BJ (cell line): ENCODE measurements at places on chromosomes 1 and 21. TPM values are rescaled to one million over a fixed set of nuclear protein-coding genes. Genes with fewer than 3 reads are reported as not detected.

The TCHHL1 gene
- not detected in 2 replicates for polyA plus RNA-seq

The ADAMTS1 gene
- polyA plus RNA-seq = 651 and 1,081 TPM in 2 replicates

DNA sequence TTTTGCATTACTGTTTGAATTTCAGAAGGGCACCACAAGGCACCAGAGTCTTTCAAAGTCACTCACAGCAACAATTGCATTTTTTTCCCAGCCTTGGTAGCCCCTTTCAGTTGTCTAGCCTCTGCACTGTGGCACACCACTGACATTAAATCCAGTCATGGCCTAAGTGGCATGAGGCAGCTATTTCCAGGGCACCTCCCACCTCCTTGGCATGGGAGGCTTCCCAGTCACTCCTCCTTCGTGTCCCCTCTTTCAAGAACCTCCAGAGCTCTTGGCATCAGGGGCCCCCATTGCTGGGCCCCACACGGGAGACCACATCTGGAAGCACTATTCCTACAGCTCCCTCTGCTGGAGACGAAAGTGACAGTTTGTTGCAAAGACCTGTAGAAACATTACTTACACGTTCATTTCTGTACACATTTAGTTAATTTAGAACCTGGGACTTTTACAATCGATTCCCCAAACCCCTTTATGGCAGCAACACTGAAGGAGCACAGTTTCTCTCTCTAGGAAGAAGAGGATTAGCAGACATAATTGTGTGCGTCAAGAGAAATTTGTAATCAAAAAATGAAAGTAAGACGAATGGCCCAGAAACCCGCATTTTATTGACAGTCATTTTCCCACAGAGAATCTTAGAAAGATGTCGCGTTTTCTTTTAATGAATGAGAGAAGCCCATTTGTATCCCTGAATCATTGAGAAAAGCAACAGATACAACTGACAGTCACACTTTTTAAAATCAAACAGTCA lies 5.7 kb upstream of the CHD5 start:
- DNase-seq = no peak

GRCh38 chr21:24590261-24590660 lies 1017.0 kb downstream of the MRPL39 start:
- no peak for DNase-seq

GRCh38 chr1:182192215-182192614 lies 130.7 kb upstream of the ZNF648 start:
- DNase-seq = no peak

The ADGRL4 gene
- polyA plus RNA-seq = 0.81 and 2.2 TPM in 2 replicates

The SMYD3 gene
- polyA plus RNA-seq = 26.1 and 36.9 TPM in 2 replicates

- DNase-seq = peak; percentile 55
These were observed 7.5 kb downstream of the MYOC start for GRCh38 chr1:171644805-171645483.

DNA sequence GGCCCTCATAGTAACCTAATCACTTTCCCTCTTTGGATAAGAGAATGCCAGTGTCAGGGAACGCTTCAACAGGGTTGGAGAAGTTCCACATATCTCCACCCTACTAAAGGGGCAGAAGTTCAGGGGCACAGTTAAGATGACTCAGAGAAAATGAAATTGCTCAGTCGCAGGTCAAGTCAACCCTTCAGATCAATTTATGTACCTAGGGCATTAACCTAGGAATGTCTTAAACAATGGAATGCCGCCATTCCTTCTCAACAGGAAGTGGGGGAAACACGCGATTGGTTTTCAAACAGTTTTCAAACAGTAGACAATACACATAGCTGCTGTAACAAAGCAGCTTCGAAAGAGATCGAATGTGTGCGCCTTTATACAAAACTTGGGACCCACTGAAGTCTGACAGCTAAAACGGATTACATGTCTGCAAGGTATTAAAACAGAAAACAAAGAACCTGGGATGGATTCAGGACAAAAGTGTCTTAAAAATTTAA lies 897 bp downstream of the SLC25A24 start:
- no peak for DNase-seq

The APCS gene
- not detected in 2 replicates for polyA plus RNA-seq

DNA sequence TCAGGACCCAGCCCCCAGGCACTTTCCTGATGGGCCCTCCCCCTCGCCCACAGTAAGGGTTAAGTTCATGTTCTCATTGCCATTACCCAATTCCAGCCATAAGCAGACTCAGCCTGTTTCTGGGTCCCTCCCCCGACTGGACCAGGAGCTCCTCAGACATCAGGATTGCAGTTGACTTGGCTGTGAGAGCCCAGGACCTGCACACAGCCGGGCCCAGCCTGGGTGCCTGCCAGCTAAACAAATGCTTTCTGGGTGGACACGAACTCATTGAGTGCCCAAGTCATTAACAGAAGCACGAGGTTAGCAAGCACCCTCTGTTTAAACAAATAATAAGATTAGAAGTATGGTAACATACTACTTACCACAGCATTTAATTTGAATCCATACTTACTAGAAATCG lies 147.9 kb upstream of the POU3F1 start:
- DNase-seq = no peak

The PRAMEF5 gene
- not detected in 2 replicates for polyA plus RNA-seq

GRCh38 chr1:210236840-210237409 lies 4.3 kb downstream of the SERTAD4 start:
- no peak for DNase-seq

DNA sequence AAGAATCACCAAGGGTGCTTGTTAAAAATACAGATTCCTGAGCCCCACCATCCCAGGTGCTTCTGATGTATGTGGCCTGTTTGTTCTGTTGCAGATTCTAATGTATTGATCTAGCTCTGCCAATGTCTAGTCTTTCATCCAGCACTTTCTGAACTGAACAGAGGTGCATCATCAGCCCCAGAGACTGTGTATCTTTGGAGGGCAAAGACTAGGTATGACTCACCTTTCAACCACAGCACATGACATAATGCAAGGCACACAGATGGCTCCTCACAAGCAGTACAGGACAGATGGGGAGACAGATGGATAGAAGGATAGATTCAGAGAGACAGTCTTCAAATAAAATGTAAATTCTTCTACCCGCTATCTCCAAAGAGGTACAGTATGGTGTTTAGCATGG lies 32.3 kb downstream of the CD58 start:
- no peak for DNase-seq

The MAP1LC3C gene
- polyA plus RNA-seq = 0.10 and 0.23 TPM in 2 replicates

- DNase-seq = peak; percentile 41
These were observed 40.4 kb downstream of the TBX15 start for GRCh38 chr1:118947790-118948189.

The OR2M3 gene
- not detected in 2 replicates for polyA plus RNA-seq

- DNase-seq = no peak
These were observed 12.6 kb downstream of the HSPG2 start for GRCh38 chr1:21924503-21925005.

- no peak for DNase-seq
These were observed at the start of gene CFAP107 for GRCh38 chr1:12745992-12746323. TSS of gene CFAP107 (plus strand) at chr1:12746200. CDS start at chr1:12746431, 231 bp downstream.

The LIN28A gene
- not detected in 2 replicates for polyA plus RNA-seq

DNA sequence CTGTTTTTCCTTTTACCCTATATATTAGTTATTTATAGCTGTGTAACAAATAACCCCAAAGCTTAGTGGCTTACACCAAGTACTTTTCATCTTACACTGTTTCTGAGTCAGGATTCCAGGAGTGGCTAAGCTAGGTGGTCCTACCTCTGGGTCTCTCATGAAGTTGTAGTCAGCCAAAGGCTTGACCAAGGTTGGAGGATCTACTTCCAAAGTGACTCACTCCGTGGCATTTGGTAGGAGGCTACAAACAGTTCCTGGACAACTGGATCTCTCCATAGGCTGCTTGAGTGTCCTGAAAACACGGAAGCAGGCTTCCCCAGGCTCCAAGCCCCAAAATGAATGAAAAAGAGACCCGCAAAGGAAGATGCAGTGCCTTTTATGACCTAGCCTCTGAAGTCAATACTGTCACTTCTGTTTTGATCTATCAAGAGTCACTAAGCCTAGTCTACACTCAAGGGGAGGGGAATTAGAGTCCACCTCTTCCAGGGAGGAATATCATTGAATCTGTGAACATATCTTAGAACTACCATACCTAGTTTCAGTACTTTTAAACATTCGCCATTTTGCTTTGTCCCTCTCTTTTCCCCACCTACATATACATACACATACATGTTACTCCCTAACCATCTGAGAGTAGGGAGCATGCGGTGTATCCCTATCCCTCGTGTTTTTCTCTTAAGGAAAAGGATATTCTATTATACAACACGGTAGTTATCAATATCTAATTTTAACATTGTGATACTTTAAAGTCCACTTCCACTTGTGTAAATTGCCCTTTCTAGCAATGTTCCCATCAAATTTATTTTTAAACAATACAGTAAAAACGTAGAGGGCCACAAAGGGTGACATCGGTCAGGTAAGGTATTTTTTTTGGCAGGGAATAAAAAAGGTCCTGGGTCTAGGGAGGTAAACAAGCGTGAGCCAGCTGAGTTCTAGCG lies 67.2 kb downstream of the SLC35A3 start:
- no peak for DNase-seq

DNA sequence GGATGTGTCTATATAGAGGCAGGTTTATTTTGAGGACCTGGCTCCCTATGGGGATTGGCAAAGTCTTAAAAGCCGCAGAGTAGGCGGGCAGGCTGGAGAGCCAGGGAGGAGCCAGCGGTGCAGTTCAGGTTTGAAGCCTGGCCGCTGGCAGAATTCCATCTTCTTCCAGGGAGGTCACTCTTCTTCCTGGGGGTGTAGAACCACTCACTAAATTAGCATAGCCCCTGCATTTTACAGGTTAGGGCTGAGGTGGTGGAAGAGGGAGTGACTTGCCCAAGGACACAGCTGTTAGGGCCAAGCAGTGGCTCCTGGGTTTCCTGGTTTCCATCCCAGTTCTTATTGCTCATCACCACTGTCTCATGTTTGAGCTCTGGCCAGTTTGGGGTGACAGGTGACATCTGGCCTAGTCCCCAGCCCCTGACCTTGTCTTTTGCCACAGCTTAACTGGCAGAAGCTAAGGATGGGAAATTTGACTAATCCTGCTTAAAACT lies 1.4 kb downstream of the PINK1 start:
- DNase-seq = no peak

- no peak for DNase-seq
These were observed 94.5 kb upstream of the TSPAN2 start for GRCh38 chr1:115183721-115184259.

The RGS8 gene
- not detected in 2 replicates for polyA plus RNA-seq

DNA sequence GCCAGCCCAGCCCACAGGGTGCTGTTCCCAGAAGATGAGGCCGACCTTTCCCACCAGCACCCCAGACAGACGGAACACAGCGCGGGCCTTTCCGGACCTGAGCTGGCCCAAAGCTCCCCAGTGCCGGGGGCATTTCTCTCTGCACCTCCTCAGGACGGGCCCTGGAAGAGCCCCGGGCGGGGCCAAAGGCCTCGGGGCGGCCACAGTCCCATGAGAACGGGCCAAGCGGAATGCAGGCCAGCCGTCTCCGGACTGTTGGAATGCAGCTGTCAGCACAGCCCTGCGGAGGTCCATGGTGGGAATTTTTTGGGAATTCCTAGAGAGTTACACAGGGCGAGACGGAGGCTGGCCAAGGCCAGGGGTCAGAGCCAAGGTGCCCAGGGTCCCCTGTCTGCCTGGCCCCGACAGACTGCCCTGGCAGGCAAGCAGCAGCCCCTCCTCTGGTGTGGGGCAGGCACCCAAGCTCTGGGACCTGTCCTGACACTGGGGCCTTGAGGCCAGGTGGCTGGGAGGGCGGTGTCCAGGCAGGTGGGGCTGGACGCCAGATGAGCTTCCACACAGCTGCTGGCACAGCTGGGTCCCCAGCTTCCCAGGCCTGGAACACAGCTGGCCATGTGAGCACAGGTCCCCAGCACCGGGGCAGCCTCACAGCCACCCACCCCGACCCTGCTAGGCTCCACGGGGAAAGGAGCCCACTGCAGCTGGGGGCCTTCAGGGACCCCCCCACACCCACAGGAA lies 63.0 kb downstream of the MEGF6 start:
- no peak for DNase-seq

GRCh38 chr1:211551638-211552460 lies 27.1 kb downstream of the SLC30A1 start:
- DNase-seq = no peak

The CD160 gene
- not detected in 2 replicates for polyA plus RNA-seq

GRCh38 chr1:225996946-225997545 lies 2.1 kb downstream of the SDE2 start:
- DNase-seq = no peak

DNA sequence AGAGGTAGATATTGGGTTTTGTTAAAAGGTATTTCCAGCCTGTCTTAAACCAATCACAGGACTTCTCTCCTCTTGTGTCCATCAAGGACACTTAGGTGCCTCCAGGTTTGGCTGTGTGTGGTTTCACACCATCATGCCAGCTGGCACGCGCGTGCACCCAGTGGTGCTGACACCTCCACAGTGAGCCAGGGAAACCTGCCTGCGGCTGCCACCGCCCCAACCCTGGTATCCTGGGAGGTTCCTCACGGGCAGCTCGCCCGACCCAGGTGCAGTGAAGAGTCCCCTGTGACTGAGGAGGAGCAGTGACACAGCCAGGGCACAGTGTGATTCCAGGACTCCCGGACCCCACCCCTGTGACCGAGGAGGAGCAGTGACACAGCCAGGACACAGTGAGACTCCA lies 13.2 kb upstream of the COL6A2 start:
- DNase-seq = no peak
